ENCODE measurements at places on chromosomes 5 and 9. TPM values are rescaled to one million over a fixed set of nuclear protein-coding genes. Genes with fewer than 3 reads are reported as not detected.
A peak's percentile ranks its signal among the peaks of the same experiment; 100 is the strongest.

The ADRB2 gene
- total RNA-seq, result 28.0 TPM

The RASEF gene
- total RNA-seq, result 10.9 TPM

DNA sequence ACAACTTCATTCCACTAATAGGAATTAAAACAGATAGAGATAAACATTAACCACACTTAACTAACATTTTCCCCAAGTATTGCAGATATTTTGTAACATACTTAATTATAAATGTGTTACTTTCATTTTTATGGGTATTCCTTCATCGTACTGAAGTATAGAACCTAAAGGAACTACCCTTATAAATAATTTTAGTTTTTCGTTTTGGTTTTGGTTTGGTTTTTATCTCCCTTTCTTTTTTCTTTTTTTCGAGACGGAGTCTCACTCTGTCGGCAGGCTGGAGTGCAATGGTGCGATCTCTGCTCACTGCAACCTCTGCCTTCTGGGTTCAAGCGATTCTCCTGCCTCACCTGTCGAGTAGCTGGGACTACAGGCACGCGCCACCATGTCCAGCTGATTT, 60.1 kb upstream of the LMNB1 start:
- no peaks in the 10 kb centered on the region for H3K4me1 ChIP-seq
- no peaks in the 10 kb centered on the region for H3K36me3 ChIP-seq
- no peak overlapping the region for H3K27ac ChIP-seq
- DNase-seq, result no peak
- H3K27me3 ChIP-seq, result no peaks in the 10 kb centered on the region

The CD14 gene
- 127 TPM for total RNA-seq

- H3K27ac ChIP-seq, result no peak overlapping the region
- H3K36me3 ChIP-seq, result peaks cover 9% of the 10 kb centered on the region
- no peaks in the 10 kb centered on the region for H3K4me1 ChIP-seq
- no peak overlapping the region for H3K4me3 ChIP-seq
Measured at GRCh38 chr5:80865551-80865950, 94.6 kb upstream of the RASGRF2 start.

The PCDHGB4 gene
- 4.2 TPM for total RNA-seq

The ORM2 gene
- total RNA-seq, result 3.9 TPM

DNA sequence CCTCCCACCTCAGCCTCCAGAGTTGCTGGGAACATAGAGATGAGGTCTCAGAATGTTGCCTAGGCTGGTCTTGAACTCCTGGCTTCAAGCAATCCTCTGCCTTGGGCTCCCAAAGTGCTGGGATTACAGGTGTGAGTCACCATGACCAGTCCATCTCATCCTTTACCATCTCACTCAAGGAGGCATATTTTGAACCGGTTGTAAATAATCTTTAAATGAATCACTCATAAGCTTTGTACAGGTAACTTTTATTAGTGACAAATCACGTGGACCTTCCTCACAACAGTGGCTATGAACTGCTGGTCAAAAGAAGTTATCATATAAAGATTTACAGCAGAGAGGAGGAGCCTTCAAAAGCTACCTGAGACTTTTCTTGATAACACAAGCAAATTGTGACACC, 70.7 kb downstream of the RFK start:
- H3K27ac ChIP-seq, result no peak overlapping the region
- no peaks in the 10 kb centered on the region for H3K36me3 ChIP-seq
- H3K4me1 ChIP-seq, result no peaks in the 10 kb centered on the region
- no peaks in the 10 kb centered on the region for H3K27me3 ChIP-seq
- DNase-seq, result no peak

- no peaks in the 10 kb centered on the region for H3K27me3 ChIP-seq
- H3K4me3 ChIP-seq, result no peak overlapping the region
- H3K36me3 ChIP-seq, result no peaks in the 10 kb centered on the region
- H3K27ac ChIP-seq, result no peak overlapping the region
- peaks cover 15% of the 10 kb centered on the region for H3K4me1 ChIP-seq
Measured at GRCh38 chr5:142886211-142886610, 116.0 kb downstream of the ARHGAP26 start.

GRCh38 chr5:128144491-128144890, 60.9 kb downstream of the SLC12A2 start:
- DNase-seq, result no peak
- H3K36me3 ChIP-seq, result peaks cover 18% of the 10 kb centered on the region
- H3K4me3 ChIP-seq, result no peak overlapping the region
- no peak overlapping the region for H3K27ac ChIP-seq
- no peaks in the 10 kb centered on the region for H3K4me1 ChIP-seq

GRCh38 chr9:126722252-126722921, 82.5 kb upstream of the ZBTB43 start:
- no peaks in the 10 kb centered on the region for H3K36me3 ChIP-seq
- DNase-seq, result peak; percentile 95
- peak overlapping the region; percentile 88 for H3K27ac ChIP-seq
- no peaks in the 10 kb centered on the region for H3K27me3 ChIP-seq
- peaks cover 10% of the 10 kb centered on the region for H3K4me1 ChIP-seq

The GRXCR2 gene
- not detected for total RNA-seq

GRCh38 chr5:78078858-78079257, 215.6 kb downstream of the AP3B1 start:
- H3K27me3 ChIP-seq, result no peaks in the 10 kb centered on the region
- H3K27ac ChIP-seq, result no peak overlapping the region
- H3K36me3 ChIP-seq, result no peaks in the 10 kb centered on the region
- no peak for DNase-seq

DNA sequence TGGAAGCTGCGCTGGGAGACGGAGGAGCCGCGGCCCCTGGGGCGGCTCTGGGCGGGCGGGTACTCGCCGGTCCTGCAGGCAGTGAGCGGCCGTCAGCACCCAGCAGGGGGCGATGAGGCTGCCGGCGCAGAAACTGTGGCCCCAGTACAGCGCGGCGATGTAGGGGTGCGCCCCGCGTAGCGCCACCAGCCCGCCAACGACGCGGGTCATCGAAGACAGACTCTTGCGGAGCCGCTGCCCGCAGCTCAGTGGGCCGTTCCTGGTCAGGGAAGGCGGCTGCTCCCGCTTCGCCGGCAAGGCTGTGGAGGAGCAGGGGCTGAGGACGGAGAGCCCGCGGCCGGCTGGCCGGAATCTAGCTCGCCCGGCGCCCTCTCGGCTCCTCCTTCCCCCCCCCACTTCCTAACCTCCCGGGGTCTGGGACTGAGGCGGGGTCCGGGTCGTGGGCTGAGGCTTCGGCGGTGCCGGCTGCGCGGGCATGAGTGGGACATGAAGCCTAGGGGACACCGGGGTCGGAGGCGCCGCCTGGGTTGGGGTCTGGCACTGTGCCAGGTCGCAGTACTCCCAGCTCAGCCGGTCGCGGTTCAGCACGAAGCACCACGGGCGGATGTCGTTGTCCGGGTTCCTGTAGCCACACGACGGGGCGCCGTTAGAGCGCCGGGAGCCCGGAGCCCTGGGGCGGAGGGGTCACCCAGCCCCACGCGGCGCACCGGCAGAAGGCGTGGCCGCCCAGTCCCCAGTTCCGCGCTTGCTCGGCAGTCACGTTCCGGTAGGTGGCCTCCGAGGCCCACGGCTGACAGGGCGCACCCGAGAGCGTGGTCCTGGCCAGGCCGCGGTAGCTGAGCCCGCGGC, 3.6 kb upstream of the PFN3 start:
- H3K4me1 ChIP-seq, result peaks cover 43% of the 10 kb centered on the region
- peak; percentile 93 for DNase-seq
- no peaks in the 10 kb centered on the region for H3K36me3 ChIP-seq
- peaks cover 50% of the 10 kb centered on the region for H3K27me3 ChIP-seq
- H3K27ac ChIP-seq, result no peak overlapping the region

- no peak for DNase-seq
- no peaks in the 10 kb centered on the region for H3K4me1 ChIP-seq
- no peak overlapping the region for H3K4me3 ChIP-seq
Measured at GRCh38 chr9:17726298-17726697, 147.4 kb downstream of the SH3GL2 start.

The C5orf52 gene
- not detected for total RNA-seq

DNA sequence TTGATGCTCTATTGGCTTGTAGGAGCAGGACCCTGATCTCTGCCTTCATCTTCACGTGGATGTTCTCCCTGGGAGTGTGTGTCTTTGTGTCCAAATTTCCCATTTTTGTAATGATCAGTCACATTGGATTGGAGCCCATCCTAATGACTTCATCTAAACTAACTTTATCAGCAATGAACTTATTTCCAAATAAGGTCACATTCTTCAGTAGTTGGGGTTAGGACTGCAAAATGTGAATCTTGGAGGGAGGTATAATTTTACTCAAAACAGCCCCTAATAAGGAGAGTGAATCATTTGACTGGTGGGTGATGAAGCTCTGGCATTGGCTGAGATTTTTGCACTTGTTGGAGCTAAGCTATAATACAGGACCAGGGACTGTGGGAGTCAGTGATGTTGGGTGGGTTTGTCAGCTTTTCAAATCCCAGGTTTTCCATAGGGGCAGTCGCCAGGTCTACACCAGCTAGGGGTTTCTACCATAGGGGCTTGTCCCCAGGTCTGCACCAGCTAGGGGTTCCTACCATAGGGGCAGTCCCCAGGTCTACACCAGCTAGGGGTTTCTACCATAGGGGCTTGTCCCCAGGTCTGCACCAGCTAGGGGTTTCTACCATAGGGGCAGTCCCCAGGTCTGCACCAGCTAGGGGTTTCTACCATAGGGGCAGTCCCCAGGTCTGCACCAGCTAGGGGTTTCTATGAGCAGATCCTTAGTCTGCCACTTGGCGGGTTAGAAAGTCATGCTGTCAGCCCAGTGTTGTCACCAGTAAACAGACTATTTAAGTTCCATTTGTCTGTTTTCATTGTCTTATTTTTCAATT, 382.6 kb upstream of the DAP start:
- no peak overlapping the region for H3K27ac ChIP-seq
- no peaks in the 10 kb centered on the region for H3K36me3 ChIP-seq
- H3K4me3 ChIP-seq, result no peak overlapping the region
- DNase-seq, result no peak

DNA sequence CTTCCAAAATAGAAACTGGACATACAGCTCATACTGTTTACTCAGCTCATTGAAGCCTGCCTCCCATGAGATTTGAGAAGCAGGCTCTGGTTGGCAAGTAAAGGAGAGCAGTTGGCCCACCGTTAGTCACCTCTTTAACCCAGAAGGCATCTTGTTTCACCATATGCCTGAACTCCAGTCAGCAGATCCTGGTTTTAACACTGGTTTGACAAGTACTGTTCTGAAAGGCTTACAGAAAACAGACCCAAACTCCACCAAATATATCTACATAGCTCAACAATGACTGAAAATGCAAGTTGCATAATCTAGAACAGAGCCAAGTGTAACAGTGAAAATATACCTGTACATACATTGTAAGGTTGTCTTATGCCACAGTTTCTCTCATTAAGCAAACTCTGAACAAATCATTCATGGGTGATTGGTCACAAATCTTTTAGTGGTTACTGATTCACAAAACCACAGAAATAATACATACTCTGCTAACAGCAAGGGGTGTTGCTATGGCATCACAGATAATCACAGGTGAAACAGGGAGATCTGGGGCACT, 198.8 kb downstream of the BNC2 start:
- DNase-seq, result no peak
- H3K4me1 ChIP-seq, result no peaks in the 10 kb centered on the region
- H3K27me3 ChIP-seq, result no peaks in the 10 kb centered on the region
- no peaks in the 10 kb centered on the region for H3K36me3 ChIP-seq
- no peak overlapping the region for H3K4me3 ChIP-seq

The ASS1 gene
- 96.0 TPM for total RNA-seq

GRCh38 chr5:169307646-169308045, 6.7 kb upstream of the SLIT3 start:
- no peak overlapping the region for H3K27ac ChIP-seq
- H3K4me3 ChIP-seq, result no peak overlapping the region
- H3K36me3 ChIP-seq, result no peaks in the 10 kb centered on the region
- peaks cover 16% of the 10 kb centered on the region for H3K27me3 ChIP-seq
- DNase-seq, result no peak
- H3K4me1 ChIP-seq, result no peaks in the 10 kb centered on the region

The GARIN3 gene
- not detected for total RNA-seq

GRCh38 chr9:91939978-91940377, 10.1 kb downstream of the ROR2 start:
- no peak overlapping the region for H3K4me3 ChIP-seq
- H3K4me1 ChIP-seq, result peaks cover 3% of the 10 kb centered on the region
- no peak overlapping the region for H3K27ac ChIP-seq
- peaks cover 6% of the 10 kb centered on the region for H3K27me3 ChIP-seq

The SH3TC2 gene
- 1.4 TPM for total RNA-seq

The TAF11L13 gene
- total RNA-seq, result not detected

DNA sequence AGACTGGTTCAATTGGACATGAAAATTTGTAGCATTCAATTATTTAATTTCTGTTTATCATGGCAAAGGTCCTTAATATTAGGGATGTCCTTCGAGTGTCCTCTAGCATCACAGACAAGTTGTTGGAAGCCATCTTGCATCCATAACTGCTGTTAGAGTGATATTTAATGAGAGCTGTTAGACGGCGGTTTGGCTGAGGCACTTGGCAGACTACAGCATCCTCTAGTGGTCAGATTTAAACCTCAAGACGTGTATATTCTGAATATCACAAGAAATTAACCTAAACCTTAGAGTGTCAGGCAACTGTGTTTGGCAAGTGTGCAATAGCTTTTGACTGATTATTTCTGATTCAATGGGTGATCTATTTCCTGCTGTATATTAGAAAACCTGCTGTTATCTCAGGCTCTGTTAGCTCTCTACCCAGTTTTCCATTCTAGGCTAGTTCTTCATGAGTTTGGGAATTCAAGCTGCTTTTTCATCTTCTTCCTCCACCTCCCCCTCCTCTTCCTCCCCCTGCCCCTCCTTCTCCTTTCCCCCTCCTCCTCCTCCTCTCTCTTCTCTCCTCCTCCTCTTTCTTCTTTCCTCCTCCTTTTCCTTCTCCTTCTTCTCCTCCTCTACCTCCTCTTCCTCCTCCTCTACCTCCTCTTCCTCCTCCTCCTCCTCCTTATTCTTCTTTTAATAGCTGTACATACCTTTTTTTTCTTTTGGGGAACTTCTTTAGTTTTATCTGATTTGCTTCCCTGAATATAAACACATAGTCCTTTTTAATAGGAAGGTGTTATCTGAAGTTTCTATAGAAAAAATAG, 8.6 kb downstream of the SPINK1 start:
- H3K27me3 ChIP-seq, result peaks cover 3% of the 10 kb centered on the region
- H3K27ac ChIP-seq, result no peak overlapping the region
- no peak for DNase-seq
- H3K36me3 ChIP-seq, result no peaks in the 10 kb centered on the region
- H3K4me3 ChIP-seq, result no peak overlapping the region

- H3K4me3 ChIP-seq, result no peak overlapping the region
- no peaks in the 10 kb centered on the region for H3K36me3 ChIP-seq
- no peaks in the 10 kb centered on the region for H3K27me3 ChIP-seq
Measured at GRCh38 chr5:54561651-54562050, 44.1 kb downstream of the SNX18 start.

- no peak overlapping the region for H3K4me3 ChIP-seq
- H3K4me1 ChIP-seq, result peaks cover 23% of the 10 kb centered on the region
- DNase-seq, result peak; percentile 60
- peak overlapping the region; percentile 36 for H3K27ac ChIP-seq
Measured at GRCh38 chr5:134581241-134581981, 51.2 kb downstream of the SAR1B start.

DNA sequence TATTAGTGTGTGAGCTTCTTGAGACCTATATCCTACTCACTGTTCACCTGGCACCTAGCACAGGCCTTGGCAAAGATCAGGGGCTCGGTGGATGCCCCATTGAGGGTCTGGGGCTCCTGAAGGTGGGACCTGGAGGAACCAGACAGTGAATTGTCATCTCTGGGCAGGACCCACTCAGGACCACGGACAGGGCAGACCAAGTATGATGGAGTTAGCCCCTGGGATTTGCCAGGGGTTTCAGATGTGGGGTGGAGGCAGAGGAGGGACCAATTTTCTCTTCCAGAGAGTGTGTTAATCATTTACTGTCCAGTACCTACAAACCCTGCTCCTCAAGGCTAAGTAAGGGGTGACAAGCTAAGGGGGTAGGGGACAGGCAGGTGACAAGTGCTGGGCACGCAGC, 29.3 kb upstream of the TBC1D2 start:
- no peaks in the 10 kb centered on the region for H3K27me3 ChIP-seq
- no peaks in the 10 kb centered on the region for H3K4me1 ChIP-seq
- no peak overlapping the region for H3K4me3 ChIP-seq
- no peak overlapping the region for H3K27ac ChIP-seq
- DNase-seq, result no peak

Data from upper lobe of right lung (tissue), 1 donor.